Fibroblast of lung (primary cell): ENCODE measurements at places on chromosomes 12 and 14. TPM values are rescaled to one million over a fixed set of nuclear protein-coding genes. Genes with fewer than 3 reads are reported as not detected.

Gene CCDC38
- total RNA-seq: not detected in 2 replicates

Gene TBC1D30
- total RNA-seq: 0.26 and 0.66 TPM in 2 replicates

Gene PDE3A
- total RNA-seq: 0.17 and 0.26 TPM in 2 replicates

Gene ADGRD1
- total RNA-seq: 7.3 and 13.4 TPM in 2 replicates

Gene TMPRSS12
- total RNA-seq: not detected in 2 replicates
